Iris pigment epithelial cell (primary cell): ENCODE measurements at places on chromosomes 11 and 22.

- peak; percentile 79 for DNase-seq
Observed at GRCh38 chr11:59669611-59670009, 773 bp upstream of the PATL1 start.

- DNase-seq, result no peak
Observed at GRCh38 chr11:61452825-61453224, 22.9 kb downstream of the SDHAF2 start.

GRCh38 chr11:45145379-45146071 lies 914 bp upstream of the PRDM11 start:
- DNase-seq, result peak; percentile 53

GRCh38 chr11:22049276-22049675 lies 143.6 kb upstream of the ANO5 start:
- DNase-seq, result no peak

- peak; percentile 82 for DNase-seq
Observed at GRCh38 chr22:40479887-40480538, 109.6 kb downstream of the SGSM3 start.

DNA sequence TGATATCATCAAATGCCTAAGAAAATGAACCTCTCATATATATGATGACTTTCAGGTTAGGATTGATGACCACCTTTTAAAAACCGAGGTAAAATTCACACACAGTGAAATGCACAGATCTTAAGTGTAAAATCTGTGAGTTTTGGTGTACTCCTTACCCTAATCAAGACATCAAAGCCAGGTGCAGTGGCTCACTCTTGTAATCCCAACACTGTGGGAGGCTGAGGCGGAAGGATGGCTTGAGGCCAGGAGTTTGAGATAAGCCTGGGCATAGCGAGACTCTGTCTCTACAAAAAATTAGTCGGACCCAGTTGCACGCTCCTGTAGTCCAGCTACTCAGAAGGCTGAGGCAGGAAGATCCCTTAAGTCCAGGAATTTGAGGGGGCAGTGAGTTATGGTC lies 140.4 kb downstream of the UVRAG start:
- no peak for DNase-seq

DNA sequence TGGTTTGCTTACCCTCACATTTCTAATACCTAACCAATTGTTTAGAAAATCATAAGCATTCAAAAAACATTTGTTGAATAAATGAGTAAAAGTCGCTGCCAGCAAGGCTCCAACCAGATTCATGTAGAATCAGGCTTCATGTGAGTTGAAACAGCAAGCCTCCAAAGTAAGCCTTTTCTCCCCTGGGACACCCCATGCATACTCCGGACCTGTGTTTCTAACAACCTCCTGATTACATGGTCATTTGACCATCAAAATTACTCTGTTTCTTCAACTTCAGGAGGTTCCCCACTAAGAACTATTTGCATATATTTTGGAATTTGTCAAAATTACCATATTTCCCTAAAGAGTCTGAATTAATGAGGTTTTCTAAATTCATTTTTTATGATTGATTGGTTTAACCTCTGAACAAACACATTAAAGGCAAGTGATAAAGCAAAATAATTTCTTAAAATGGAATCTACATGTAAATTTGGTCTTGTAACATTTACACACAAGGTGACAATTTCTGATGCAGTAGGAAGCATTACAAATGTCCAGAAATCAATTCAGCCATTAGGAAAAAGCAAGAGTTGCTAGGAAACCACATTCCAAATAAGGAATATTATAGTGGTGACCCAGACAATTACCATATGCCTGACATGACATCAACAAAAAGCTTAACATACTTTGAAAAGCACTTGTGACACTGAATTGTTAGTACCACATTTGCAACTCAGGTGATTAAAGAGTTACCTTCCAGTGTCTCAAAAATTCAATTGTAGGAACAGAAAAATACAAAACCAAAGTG lies 252.6 kb downstream of the GUCY1A2 start:
- no peak for DNase-seq

DNA sequence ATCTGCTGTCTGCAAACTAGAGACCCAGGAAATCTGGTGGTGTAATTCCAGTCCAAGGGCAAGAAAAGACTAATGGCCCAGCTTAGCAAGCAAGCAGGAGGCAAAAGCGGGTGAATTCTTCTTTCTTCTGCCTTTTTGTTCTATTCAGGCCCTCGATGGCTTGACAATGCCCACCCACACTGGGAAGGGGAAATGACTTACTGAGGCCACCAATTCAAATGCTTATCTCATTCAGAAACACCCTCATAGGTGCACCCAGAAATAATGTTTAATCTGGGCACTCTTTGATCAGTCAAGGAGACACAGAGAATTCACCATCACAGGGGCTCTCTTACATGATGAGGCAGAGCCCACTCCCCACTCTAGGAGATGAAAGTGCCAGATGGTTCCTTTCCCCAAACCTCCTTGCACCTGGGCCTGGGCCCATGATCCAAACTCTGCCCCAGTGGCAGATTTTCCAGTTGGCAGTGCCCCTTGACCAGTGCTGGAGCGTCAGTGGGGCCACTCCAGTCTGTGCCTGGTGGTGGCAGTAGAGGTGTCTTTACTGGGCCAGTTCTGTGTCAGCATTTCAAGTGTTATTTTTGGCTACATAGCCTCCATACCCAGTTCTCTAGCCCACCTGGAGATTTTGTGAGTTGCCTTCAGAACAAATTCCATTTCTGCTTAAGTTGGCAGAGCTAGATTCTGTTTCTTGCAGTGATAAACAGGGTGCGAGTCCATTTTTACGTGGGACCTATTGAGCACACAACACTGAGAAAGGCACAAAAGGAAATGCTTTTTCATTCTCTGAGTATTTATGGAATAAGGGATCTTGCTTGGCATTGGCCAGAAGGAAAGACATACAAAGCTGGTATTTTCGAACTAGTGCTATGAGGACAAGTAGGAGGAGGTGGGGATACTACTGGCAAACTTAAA lies 7.5 kb downstream of the ELMOD1 start:
- DNase-seq, result no peak

GRCh38 chr11:57123590-57123989 lies 58.2 kb upstream of the LRRC55 start:
- DNase-seq, result no peak

- peak; percentile 38 for DNase-seq
Observed at GRCh38 chr11:14904745-14905103, 12.7 kb upstream of the CYP2R1 start.

DNA sequence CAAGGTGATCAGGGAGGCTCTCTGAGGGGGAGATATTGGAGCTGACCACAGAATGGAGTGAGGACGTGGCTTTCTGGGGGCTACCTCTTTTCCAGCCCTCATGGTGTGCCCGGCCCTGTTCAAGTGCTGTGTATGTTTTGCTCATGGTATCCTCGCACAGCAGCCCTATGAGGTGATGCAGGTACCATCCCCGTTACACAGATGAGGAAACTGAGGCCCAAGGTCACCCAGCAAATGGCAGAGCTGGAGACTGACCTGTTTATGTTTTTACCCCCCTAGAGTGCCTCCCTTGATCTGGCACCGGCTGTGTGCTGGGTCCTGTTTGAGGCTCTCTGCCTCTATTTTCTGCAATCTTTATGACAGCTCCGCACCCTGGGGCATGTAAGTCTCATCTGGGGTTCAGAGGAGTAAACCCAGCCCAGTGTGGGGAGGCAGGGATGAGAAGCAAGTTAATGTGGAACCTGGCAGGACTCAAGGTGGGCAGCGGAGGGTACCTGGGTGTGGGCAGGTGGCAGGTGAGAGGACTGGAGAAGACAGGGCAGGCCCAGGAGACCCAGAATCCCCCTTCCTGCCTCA lies 20.8 kb downstream of the SGSM1 start:
- DNase-seq, result no peak
